ENCODE measurements at places on chromosomes 13 and 19. TPM values are rescaled to one million over a fixed set of nuclear protein-coding genes. Genes with fewer than 3 reads are reported as not detected.

The RNU6-9 gene
- not detected for total RNA-seq

The NLRP7 gene
- total RNA-seq, result not detected

The ERCC2 gene
- total RNA-seq, result 32.5 TPM

The ZNF730 gene
- total RNA-seq, result 0.08 TPM

The CLEC4G gene
- total RNA-seq, result not detected

The CAPN12 gene
- total RNA-seq, result 58.5 TPM

The FLT1 gene
- 0.15 TPM for total RNA-seq

The ZSCAN4 gene
- total RNA-seq, result not detected

The DHDH gene
- 0.85 TPM for total RNA-seq

The UBE2L5 gene
- total RNA-seq, result not detected

DNA sequence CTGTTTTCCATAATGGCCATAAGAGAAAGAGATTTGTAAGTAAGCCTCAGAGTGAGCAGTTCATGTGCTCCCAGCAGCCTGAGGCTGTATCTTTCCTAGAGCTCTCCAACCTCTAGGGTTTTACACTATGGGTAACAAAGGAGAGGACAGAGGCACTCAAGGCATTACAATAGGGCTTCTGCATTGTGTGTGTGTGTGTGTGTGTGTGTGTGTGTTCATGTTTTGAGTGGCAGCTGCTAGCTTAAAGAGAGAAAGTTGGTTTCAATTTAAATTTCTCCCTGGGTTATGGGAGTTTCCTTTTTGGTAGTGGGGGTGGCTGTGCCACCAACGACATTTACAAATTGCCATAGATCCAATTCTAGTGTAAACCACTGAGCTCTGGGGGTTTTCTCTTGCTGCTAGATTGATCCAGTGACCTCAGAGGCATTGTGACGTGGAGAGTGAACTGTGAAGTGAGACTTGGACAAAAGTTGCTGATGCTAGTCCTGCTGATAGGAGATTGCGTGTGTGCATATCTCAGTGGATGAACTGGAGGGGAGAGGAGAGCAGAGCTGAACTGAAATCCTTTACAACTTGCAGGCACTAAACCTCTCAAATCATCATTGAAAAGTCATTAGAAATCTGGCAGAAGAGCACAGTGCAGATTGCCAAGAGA, 67.2 kb upstream of the OLFM4 start:
- no peak for DNase-seq

GRCh38 chr19:5774921-5775320, 9.6 kb downstream of the PRR22 start:
- no peak for DNase-seq

GRCh38 chr19:7013678-7014077, 7.6 kb downstream of the MBD3L2B start:
- DNase-seq, result no peak

- no peak for DNase-seq
Measured at GRCh38 chr13:46546084-46546768, 6.7 kb upstream of the LRCH1 start.

DNA sequence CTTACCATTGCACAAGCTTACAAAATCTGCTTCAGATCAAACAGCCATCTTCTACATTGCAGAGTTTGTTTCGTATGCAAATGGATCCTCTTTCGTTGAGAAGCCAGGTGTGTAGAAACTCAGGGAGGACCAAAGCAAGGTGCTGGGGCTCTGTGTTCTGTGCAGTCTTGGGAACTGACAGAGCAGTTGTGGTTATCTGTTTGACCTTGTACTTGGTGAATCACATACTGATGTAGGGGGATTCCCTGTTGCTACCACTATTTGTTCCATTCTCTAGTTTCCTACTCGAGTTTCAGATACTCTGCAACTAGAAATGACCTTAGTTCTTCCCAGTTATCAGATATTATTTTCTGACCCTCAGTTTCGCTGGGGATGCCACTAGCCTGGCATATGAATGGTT, 95.2 kb upstream of the CLDN10 start:
- no peak for DNase-seq

DNA sequence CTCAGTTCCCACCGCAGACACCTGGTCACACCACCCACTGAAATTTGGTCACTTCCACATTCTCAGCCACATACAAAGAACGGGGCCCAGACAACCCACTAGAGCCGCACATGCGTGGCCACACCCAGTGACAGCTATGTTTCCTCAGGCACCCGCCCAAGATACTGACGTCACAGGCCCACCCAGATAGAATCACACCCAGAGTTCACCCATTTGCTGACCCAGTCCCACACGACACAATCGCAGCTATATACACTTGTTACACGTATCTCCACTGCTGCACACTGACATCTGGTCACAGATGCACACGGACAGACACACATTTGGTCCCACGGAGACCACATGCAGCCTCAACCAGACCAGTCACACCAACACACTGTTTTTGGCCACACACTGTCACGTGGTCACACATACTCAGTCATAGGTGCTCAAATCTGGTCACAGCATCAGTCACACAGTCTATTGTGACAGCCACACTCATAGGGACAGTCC, 2.9 kb downstream of the NUMBL start:
- no peak for DNase-seq

- DNase-seq, result no peak
Measured at GRCh38 chr13:43303033-43303729, 279.8 kb downstream of the DNAJC15 start.

GRCh38 chr19:6318772-6319171, 14.6 kb downstream of the ACER1 start:
- DNase-seq, result no peak

DNA sequence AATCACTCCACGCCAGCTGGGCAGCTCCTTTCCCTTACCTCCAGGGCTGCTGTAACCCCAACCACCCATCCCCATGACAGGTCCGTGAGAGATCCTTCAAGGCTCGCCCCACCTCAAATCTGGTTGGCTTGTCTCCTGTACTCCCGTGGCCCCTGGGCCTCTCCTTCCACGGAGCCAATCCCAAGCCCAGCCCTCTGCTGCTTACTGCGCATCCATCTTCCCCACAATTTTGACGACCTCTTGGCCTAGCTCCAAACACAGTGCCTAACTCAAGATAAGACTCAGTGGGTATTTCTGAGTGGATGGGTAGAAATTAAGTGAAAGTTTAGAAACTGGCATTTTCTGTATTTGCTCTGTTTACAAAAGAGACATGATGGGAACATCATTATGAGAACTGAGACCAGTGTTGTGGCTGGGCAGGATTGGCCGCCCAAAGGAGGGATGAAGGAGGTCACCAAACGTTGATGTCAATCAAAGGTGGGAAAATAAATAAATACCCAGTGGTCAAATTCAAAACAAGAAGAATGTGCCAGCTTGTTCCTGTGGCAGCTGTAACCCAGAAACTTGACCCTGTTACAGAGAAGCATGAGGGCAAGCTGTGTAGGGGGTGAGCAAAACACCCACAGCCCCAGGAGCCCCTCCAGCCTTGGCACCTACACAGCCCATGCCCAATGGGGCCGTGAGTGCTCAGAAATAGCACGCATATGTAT, 162.2 kb downstream of the ABCC4 start:
- no peak for DNase-seq

DNA sequence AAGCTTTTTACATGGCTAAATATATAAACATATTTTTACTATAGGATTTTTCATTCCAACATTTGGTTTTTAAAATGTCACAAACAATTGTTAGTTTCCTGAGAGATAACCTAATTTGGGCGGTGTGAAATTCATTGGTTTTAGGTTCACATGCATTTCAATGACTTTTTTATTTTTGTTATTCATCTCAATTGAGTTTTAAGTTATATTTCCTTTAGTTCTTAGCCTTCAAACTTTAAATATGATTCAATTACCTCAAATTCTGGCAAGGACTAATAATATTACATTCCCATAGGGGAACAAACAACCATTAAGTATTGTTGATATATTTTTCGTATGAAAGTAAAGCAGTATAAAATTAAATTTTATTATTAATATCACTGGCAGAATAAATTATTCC, 265.3 kb downstream of the SLITRK6 start:
- DNase-seq, result no peak

GRCh38 chr19:51891193-51891747, 3.5 kb upstream of the ZNF577 start:
- no peak for DNase-seq
